ENCODE measurements at places on chromosomes 2 and 18. TPM values are rescaled to one million over a fixed set of nuclear protein-coding genes. Genes with fewer than 3 reads are reported as not detected.
A peak's percentile ranks its signal among the peaks of the same experiment; 100 is the strongest.

DNA sequence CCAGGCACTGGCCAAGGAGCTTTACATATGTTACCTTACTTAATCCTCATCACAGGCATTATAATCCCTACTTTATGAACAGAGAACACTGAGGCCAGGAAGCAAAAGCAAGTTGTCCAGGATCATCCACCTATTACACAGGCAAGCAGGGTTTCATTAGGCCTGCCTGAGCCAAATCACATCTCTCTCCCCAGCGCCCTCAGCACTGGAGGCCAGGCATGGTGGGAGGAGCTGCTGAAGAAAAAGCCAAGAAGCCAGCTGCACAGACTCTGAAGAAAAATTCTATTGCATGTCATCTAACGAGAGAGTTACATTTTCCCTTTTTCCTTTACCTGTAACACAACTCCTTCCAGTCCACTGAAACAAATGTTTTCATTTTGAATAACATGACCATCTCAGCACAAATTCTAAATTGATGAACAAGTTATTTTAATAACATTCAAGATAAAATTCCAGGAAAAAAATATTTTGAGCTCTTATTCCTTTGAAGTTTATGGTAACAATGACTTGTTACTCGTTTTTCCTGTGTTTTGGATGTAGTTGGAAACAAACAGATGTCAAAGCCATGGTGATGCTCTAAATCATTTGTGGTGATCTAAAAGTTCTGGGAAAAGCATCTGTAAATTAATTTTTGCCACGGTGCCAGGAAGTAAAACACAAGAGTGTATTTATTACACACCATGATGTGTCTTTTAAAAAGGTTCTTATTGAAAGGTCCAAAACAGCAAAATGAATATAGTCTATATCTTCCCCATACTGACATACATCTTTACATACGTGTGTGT, 139.0 kb upstream of the ITGB6 start:
- H3K36me3 ChIP-seq = no peaks in the 10 kb centered on the region
- DNase-seq = no peak
- no peak overlapping the region for H3K27ac ChIP-seq

- H3K4me1 ChIP-seq = no peaks in the 10 kb centered on the region
- no peak overlapping the region for H3K4me3 ChIP-seq
- H3K27me3 ChIP-seq = peaks cover 18% of the 10 kb centered on the region
- H3K36me3 ChIP-seq = no peaks in the 10 kb centered on the region
- DNase-seq = no peak
- no peak overlapping the region for H3K27ac ChIP-seq
Measured at GRCh38 chr18:76654577-76654976, 159.5 kb upstream of the ZNF516 start.

DNA sequence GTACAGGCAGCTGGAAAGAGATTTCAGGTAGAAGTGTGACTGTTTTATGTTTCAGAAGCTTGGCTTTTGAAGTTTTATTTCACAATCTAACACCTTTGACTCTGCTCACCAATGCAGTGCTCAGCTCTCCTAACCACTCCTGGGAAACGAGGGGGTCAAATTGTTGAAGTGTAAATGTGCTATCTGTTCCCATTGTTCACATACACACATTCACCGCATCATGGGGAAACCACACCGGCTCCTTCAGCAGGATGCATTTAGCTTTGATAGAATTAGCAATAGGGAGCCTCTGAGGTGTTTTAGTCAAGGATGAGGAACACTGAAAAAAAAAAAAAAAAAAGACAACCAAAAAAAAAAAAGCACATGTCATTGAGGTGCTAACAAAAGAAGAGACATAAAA, 13.4 kb upstream of the DLGAP1 start:
- no peak overlapping the region for H3K4me3 ChIP-seq
- no peaks in the 10 kb centered on the region for H3K27me3 ChIP-seq
- H3K27ac ChIP-seq = no peak overlapping the region

The GRB14 gene
- polyA plus RNA-seq = not detected

The EVA1A gene
- polyA plus RNA-seq = not detected

DNA sequence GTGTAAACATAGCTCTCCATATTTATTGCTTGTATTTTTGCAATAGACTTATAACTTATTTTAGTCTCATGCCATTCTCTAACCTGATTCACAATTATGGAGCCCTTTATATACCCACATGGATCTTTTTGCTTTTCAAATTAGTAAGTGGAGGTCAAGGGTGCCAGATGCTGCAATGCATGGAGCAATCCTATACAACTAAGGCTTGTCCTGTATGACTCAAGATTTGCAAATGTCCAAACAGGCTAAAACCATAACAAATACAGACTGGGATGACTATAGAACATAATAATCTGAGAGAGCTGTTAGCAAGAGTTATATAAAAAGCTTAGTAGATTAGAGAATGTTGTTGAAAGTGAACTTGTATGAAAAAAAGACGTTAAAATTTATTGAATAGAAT, 690.4 kb upstream of the NRXN1 start:
- H3K27me3 ChIP-seq = no peaks in the 10 kb centered on the region
- no peaks in the 10 kb centered on the region for H3K4me1 ChIP-seq
- H3K27ac ChIP-seq = no peak overlapping the region
- no peaks in the 10 kb centered on the region for H3K36me3 ChIP-seq
- no peak overlapping the region for H3K4me3 ChIP-seq

GRCh38 chr2:118611691-118612090, 235.8 kb downstream of the EN1 start:
- no peak overlapping the region for H3K27ac ChIP-seq
- no peak for DNase-seq
- no peaks in the 10 kb centered on the region for H3K4me1 ChIP-seq
- H3K36me3 ChIP-seq = no peaks in the 10 kb centered on the region

The CHRNG gene
- 0.07 TPM for polyA plus RNA-seq

DNA sequence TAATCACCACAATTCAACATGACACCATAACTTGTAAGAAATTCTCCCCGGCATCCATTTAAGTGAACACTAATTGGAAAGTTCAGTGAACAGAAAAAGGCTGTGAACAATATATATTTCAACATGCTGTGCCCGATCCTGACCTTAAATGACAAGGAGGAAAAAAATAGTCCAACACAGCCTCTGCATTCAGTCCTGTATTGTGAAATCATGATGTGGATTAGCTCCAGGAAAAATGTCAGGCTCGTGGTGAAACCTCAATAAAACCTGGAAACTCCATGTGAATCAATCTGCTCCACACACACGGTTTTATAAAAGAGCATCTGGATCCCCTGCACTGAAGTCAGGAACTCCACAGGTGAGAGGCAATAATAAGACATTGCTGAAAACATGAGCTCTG, 145.4 kb upstream of the SPOPL start:
- no peak overlapping the region for H3K4me3 ChIP-seq
- no peaks in the 10 kb centered on the region for H3K4me1 ChIP-seq
- H3K27me3 ChIP-seq = no peaks in the 10 kb centered on the region
- H3K27ac ChIP-seq = no peak overlapping the region

DNA sequence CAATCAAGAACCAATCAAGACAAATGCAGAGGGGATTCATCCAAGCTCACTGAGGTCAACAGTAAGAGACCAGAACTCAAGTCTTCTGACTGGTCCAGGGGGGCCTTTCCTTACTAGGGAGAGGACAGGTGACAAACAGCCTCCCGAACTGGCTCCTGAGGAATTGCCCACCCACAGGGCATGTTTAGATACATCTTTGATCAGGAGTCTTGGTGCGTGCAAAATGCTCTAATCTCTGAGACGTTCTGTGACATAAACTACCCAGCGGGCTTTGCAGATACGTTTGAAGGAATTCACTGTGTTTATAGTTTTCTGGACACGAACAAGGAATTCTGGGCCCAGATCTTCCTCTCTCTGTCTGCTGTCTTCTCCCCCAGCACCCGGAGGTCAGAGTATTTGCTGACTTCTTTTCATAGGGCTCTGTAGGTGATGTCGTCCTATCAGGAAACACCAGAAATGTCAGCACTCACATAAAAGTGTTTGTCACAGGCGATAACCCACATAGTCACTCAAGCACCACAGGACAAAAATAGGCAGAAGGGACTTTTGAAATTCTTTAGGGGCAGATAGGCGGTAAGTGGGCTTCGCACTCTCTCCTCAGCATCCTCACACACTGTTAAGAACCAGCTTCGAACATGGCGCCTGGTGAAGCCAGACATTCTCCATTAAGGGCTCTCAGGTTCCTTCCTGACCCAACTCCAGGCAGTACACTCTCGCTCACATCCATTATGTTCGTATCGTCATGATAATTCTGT, 349.0 kb downstream of the CYRIA start:
- no peaks in the 10 kb centered on the region for H3K27me3 ChIP-seq
- no peak overlapping the region for H3K27ac ChIP-seq
- DNase-seq = no peak
- no peaks in the 10 kb centered on the region for H3K4me1 ChIP-seq
- no peak overlapping the region for H3K4me3 ChIP-seq
- H3K36me3 ChIP-seq = no peaks in the 10 kb centered on the region

GRCh38 chr2:23532391-23533337, 147.7 kb downstream of the KLHL29 start:
- H3K4me3 ChIP-seq = peak overlapping the region; percentile 28
- no peaks in the 10 kb centered on the region for H3K27me3 ChIP-seq
- peak; percentile 29 for DNase-seq
- peaks cover 10% of the 10 kb centered on the region for H3K4me1 ChIP-seq

DNA sequence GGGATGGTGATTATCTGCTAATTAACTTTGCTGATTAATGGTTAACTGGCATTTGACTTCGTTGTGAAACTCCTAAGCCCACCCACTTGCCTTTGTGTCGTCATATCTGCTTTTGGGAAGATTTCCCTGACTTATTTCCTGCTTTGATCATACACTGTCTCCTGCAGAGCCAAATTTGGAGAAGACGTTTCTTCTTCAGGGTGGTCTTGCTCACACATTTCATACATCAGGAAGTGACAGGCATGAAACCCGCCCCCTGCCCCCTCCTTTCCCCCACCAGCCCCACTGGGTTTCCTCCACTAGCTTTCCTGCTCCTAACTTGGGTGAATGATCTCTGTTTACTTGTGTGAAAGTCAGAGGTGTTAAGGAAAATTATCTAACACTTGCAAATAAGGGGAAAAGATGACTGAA, 300.1 kb downstream of the TSN start:
- H3K27me3 ChIP-seq = no peaks in the 10 kb centered on the region
- H3K36me3 ChIP-seq = no peaks in the 10 kb centered on the region
- H3K4me3 ChIP-seq = no peak overlapping the region
- no peak overlapping the region for H3K27ac ChIP-seq
- DNase-seq = no peak

GRCh38 chr2:181313845-181314244, 143.3 kb upstream of the ITGA4 start:
- H3K4me1 ChIP-seq = peaks cover 8% of the 10 kb centered on the region
- H3K4me3 ChIP-seq = no peak overlapping the region
- H3K27ac ChIP-seq = peak overlapping the region; percentile 69
- no peaks in the 10 kb centered on the region for H3K27me3 ChIP-seq
- H3K36me3 ChIP-seq = no peaks in the 10 kb centered on the region
- no peak for DNase-seq

GRCh38 chr18:10377956-10378355, 76.5 kb upstream of the APCDD1 start:
- H3K36me3 ChIP-seq = no peaks in the 10 kb centered on the region
- H3K4me1 ChIP-seq = no peaks in the 10 kb centered on the region
- no peak for DNase-seq
- no peak overlapping the region for H3K4me3 ChIP-seq
- H3K27ac ChIP-seq = no peak overlapping the region

- H3K36me3 ChIP-seq = no peaks in the 10 kb centered on the region
- H3K27ac ChIP-seq = no peak overlapping the region
- no peaks in the 10 kb centered on the region for H3K4me1 ChIP-seq
Measured at GRCh38 chr18:54766634-54767033, 61.6 kb upstream of the RAB27B start.

The ZNF519 gene
- polyA plus RNA-seq = 8.2 TPM

DNA sequence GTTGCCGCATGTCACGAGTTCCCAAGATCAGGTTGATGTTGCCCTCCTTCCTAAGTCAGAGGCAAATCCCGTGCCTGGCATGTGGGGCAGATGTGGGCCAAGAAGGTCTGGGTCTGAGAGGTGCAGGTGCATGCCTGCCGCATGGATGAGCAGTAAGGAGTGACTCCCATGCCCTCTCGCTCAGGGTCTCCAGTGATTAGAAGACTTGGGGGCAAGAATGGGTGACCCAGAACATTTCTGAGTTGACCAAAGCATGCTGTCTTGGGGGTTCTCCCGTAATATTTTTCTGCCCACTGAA, 120.6 kb upstream of the HDAC4 start:
- no peak for DNase-seq
- H3K4me1 ChIP-seq = no peaks in the 10 kb centered on the region
- H3K36me3 ChIP-seq = no peaks in the 10 kb centered on the region
- no peak overlapping the region for H3K27ac ChIP-seq
- no peak overlapping the region for H3K4me3 ChIP-seq

DNA sequence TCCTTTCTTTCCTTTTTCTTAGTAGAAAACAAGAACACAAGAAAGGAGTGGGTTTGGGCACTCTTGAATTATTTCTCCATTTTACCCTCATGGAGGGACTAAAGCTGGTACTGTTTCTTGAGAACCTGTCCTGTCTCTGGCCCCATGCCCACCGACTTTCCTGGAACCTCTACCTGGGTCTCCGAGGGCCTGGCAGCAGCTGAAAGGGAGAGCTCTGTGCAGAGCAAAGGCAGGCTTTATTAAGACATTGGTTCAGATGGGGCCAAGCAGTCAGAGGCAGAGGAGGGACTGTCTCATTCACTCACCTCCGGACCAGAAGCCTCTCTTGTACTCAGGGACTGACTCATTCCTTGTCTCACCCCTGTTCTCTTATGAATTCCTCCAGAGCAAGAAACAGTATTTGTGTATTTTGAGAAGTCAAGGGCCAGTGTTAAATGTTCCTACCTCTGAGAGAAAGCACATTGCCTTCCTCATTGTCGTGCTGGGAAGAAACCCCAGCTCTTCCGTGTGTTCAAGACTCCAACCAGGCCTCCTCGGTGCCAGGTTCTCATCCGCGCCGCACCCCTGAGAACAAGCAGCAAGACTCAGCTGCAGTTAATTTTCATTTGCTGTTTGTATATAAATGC, 201.9 kb upstream of the NT5C1B start:
- no peak overlapping the region for H3K4me3 ChIP-seq
- DNase-seq = no peak
- no peaks in the 10 kb centered on the region for H3K27me3 ChIP-seq
- H3K27ac ChIP-seq = no peak overlapping the region

DNA sequence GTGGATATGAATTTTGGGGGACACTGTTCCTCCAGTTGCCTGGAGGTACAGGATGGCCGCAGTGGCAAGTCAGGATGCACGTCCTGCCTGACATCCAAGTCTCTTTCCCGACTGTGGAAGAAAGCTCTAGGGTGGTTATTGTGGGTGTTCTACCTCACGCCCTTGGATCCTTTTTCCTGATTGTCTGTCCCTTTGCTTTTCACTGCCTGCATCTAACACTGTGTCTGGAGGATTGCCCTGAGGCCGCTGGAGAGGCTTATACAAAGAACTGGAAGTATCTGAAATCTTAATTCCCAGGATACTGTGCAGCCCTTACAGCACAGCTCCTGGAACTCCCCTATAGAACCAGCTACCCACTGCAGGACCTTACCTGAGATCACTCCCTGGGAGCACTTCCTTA, 250.5 kb downstream of the TFCP2L1 start:
- no peaks in the 10 kb centered on the region for H3K4me1 ChIP-seq
- no peaks in the 10 kb centered on the region for H3K36me3 ChIP-seq
- H3K27me3 ChIP-seq = no peaks in the 10 kb centered on the region
- no peak for DNase-seq
- H3K4me3 ChIP-seq = no peak overlapping the region

Data from CD4-positive, CD25-positive, alpha-beta regulatory T cell (primary cell).